Sigmoid colon (tissue), 7 donors: ENCODE measurements at places on chromosomes 13 and 19. TPM values are rescaled to one million over a fixed set of nuclear protein-coding genes. Genes with fewer than 3 reads are reported as not detected.

DNA sequence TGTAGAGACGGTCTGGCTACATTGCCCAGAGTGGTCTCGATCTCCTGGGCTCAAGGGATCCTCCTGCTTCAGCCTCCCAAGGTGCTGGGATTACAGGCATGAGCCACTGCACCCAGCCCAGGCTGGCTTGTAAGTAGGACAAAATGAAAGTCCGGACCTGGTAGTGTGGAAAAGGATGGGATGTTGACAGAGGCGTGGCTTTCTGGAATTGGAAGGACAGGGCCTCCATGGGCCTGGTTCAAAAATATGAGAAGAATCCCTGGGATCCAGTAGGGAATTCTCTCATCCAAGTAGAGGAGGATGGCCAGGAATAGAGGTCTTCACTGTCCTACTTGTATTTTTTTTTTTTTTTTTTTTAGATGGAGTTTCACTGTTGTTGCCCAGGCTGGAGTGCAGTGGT, 64.9 kb downstream of the TRPM4 start:
- H3K36me3 ChIP-seq = no peaks in the 10 kb centered on the region
- H3K4me1 ChIP-seq = no peaks in the 10 kb centered on the region
- no peak overlapping the region for H3K27ac ChIP-seq
- DNase-seq = no peak
- no peaks in the 10 kb centered on the region for H3K27me3 ChIP-seq

GRCh38 chr13:112028481-112028880, 38.5 kb upstream of the SOX1 start:
- no peaks in the 10 kb centered on the region for H3K36me3 ChIP-seq
- no peaks in the 10 kb centered on the region for H3K4me1 ChIP-seq
- no peak for DNase-seq
- H3K27ac ChIP-seq = no peak overlapping the region

DNA sequence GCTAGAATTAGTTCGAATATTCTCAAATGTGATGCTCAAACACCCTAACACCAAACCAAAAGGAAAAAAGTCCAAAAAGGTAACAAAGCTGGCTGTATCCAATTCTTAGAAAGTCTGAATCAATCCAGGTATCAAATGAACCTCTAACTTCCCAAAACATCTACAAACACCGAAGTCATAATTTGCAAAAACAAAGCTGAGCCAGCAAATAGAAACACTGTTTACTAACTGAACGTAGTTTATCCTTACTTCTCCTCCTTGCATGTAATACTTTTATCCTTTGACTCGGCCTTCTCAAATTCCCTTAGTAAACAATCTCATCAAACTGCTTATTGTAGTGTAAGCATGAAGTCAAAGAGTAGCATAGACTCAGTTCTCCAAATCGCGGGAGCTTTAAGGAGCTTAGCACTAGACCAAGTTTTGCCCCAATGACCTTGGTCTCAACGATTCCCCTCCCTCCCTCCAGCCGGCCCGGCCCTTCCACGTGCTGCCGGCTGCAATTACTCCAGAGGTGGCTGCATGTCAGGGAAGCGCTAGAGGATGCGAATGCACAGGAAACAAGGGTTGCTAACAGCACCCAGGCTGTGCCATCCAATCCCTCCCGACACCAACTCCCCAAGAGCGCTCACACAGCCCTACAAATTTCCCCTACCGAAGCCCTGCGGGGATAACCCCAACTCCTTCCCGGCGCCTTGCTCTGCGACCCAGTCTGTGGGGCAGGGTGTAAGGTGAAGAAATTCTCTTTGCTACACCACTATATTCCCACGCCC, 693 bp downstream of the XPO4 start:
- H3K27me3 ChIP-seq = no peaks in the 10 kb centered on the region
- H3K27ac ChIP-seq = peak overlapping the region; percentile 91
- H3K36me3 ChIP-seq = peaks cover 4% of the 10 kb centered on the region
- peaks cover 15% of the 10 kb centered on the region for H3K4me1 ChIP-seq
- H3K4me3 ChIP-seq = peak overlapping the region; percentile 99

The SLC25A41 gene
- 1.2 TPM for polyA plus RNA-seq

The JOSD2 gene
- polyA plus RNA-seq = 85.1 TPM

- H3K4me1 ChIP-seq = no peaks in the 10 kb centered on the region
- H3K27ac ChIP-seq = peak overlapping the region; percentile 89
- no peaks in the 10 kb centered on the region for H3K27me3 ChIP-seq
- no peak overlapping the region for H3K4me3 ChIP-seq
These were observed 32.0 kb upstream of the EPHX3 start for GRCh38 chr19:15264061-15264932.

- H3K36me3 ChIP-seq = no peaks in the 10 kb centered on the region
- H3K4me3 ChIP-seq = peak overlapping the region; percentile 94
- peak overlapping the region; percentile 80 for H3K27ac ChIP-seq
- peaks cover 16% of the 10 kb centered on the region for H3K4me1 ChIP-seq
These were observed 546 bp downstream of the TBC1D4 start for GRCh38 chr13:75481176-75482069.

The ZNF506 gene
- 11.0 TPM for polyA plus RNA-seq

DNA sequence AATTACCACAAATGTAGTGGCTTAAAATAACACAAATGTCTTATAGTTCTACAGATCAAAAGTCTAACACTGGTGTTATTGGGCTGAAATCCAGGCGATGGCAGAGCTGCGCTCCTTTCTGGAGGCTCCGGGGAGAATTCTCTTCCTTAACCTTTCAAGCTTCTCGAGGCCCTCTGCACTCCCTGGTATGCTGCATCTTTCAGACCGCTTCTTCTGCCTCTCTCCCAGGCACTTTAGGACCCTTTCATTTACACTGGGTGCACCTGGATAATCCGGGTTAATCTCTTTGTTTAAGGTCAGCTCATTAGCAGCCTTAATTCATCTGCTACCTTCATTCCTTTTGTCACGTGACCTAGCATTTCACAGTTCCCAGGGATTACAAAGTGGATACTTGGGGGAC, 211.3 kb upstream of the RFC3 start:
- H3K36me3 ChIP-seq = no peaks in the 10 kb centered on the region
- H3K4me1 ChIP-seq = no peaks in the 10 kb centered on the region
- no peak for DNase-seq
- H3K27me3 ChIP-seq = no peaks in the 10 kb centered on the region

The TTYH1 gene
- 1.8 TPM for polyA plus RNA-seq

GRCh38 chr13:109884462-109884861, 98.1 kb upstream of the IRS2 start:
- H3K27ac ChIP-seq = no peak overlapping the region
- DNase-seq = no peak
- no peaks in the 10 kb centered on the region for H3K27me3 ChIP-seq
- H3K4me3 ChIP-seq = no peak overlapping the region

The KCTD4 gene
- polyA plus RNA-seq = 0.22 TPM

- no peaks in the 10 kb centered on the region for H3K4me1 ChIP-seq
- H3K4me3 ChIP-seq = no peak overlapping the region
- H3K27ac ChIP-seq = no peak overlapping the region
- peaks cover 6% of the 10 kb centered on the region for H3K27me3 ChIP-seq
These were observed 5.0 kb downstream of the PRSS57 start for GRCh38 chr19:690203-690602.

- no peaks in the 10 kb centered on the region for H3K36me3 ChIP-seq
- peaks cover 7% of the 10 kb centered on the region for H3K4me1 ChIP-seq
- no peaks in the 10 kb centered on the region for H3K27me3 ChIP-seq
- no peak overlapping the region for H3K4me3 ChIP-seq
These were observed 47.5 kb upstream of the MED4 start for GRCh38 chr13:48142436-48142835.
